ENCODE measurements at places on chromosomes 2 and 18.
A peak's percentile ranks its signal among the peaks of the same experiment; 100 is the strongest.

DNA sequence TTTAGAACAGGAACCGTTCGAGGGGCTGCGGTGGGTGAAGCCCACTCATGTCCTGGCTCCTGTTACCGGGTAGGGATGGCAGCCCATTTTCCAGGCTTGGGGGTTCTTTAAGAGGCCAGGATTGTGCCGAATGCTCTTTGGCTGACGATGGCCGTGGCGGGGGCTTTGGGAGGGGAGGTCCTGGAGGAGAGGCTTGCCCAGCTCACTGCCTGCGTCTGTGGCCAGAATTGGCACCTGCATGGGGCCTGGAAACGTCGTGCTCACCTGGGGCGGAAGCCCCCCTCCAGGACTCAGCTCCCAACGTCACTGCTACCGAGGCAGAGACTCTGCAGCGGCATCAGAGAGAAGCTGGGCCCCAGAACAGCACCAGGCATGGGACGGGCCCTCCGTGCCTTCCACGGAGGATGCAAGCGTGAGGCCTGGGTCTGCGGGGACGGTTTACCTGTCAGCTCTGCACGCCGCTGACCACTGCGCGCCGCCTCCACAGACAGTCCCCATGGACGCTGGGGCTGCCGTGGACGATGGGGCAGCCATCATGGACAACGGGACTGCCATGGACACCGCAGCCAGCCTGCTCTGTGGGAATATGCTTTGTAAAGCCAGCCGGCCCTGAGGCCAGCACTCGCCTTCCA lies 82.9 kb downstream of the NFATC1 start:
- DNase-seq, result no peak

- DNase-seq, result no peak
These were observed 55.9 kb upstream of the APCDD1 start for GRCh38 chr18:10398571-10398970.

DNA sequence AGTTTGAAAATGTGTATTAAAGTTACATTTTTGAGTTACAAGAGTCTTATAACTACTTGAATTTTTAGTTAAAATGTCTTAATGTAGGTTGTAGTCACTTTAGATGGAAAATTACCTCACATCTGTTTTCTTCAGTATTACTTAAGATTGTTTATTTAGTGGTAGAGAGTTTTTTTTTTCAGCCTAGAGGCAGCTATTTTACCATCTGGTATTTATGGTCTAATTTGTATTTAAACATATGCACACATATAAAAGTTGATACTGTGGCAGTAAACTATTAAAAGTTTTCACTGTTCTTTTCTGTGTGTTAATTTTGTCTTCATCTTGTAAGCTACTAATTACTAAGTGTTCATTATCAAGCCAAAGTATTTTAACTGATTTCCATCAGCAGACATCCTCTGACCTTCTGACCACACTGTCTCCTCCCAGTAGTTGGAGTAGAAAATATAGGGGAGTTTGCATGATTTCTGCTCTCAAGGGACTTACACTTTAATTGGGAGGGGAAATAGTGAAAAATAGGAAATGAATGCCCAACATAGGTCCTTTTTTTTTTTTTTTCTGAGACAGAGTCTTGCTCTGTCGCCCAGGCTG lies 4.3 kb downstream of the PMAIP1 start:
- DNase-seq, result peak; percentile 46

- DNase-seq, result no peak
These were observed 862 bp downstream of the C18orf54 start for GRCh38 chr18:54358495-54359040.

- peak; percentile 43 for DNase-seq
These were observed 7.5 kb downstream of the LCLAT1 start for GRCh38 chr2:30454571-30454970.

Measured in EH (cell line).